ENCODE measurements at places on chromosomes 3 and 15.

DNA sequence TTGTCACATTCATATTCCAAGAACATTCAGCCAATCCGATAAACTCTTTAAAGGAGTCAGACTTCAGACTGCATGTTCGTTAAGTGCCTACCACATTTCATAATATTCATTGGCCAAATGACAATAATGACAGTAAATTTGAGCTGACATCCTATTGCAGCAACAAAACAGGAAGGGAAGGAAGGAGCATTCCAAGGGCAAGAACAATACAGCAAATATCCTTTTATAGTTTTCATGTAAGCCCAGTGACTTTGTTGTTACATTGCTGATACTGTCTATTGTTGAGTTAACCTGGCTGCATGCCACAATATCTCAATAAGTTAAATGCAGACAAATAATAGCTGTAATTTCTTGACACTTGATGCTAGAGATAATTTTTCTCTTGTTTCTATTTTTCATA lies 16.4 kb upstream of the CBLB start:
- DNase-seq: no peak

DNA sequence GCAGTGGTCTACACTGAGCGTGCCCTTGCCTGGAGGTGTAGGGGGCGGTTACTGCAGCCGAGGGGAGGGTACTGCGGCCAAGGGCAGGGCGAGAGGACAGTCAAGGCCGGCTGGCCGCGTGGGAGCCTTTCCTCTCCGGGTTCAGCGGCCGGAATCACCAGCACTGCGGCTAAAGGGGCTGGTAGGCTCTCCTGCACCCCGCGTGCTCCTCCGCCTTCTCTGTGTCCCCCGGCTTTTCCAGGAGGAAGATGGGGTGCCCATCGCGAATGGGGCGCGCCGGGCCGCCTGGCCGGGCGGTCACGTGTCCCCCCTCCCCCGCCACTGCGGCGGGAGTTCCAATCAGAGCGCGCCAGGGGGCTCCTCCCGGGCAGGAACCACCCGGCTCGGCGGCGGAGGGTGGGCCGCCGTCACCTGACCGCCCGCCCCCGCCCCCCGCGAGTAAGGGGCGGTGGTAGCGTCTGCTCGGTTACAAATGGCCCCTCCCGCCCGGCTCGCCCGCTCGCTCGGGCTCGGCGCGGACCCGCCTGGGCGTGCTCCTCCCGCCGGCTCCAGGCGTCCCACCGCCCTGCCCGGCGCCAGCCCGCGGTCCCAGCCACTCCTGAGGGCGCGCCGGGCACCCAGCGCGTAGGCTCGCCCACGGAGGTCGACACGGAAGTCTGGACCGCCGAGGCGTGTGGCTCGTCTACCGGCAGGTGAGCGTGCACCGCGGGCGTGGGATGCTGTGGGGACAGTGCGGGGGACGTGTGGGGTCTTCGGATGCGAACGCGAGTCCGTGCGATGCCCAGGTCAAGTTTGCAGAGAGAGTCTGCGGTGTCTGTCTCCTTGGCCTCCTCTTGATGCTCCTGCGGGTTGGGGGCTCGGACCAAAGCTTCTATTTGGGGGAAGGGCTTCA lies 242.6 kb upstream of the TOPAZ1 start:
- no peak for DNase-seq

DNA sequence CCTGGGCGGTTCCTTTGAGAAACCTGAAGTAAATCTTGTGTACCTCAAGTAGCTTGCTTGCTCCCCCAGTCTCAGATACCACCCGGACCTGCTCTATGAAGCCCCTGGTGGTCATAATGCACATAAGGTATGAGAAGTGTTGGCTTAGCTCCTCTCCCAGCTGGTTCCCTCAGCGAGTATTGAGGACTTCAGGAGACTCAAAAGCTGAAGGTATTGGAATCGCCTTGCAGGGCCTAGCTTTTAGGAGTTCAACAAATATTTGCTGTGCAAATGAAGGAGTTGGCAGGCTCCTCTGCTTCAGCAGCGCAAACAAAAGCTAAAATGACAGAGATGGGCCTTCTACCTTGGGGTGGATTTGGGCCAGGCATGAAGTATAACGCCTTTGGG lies 1.7 kb downstream of the CMTM8 start:
- DNase-seq: no peak

DNA sequence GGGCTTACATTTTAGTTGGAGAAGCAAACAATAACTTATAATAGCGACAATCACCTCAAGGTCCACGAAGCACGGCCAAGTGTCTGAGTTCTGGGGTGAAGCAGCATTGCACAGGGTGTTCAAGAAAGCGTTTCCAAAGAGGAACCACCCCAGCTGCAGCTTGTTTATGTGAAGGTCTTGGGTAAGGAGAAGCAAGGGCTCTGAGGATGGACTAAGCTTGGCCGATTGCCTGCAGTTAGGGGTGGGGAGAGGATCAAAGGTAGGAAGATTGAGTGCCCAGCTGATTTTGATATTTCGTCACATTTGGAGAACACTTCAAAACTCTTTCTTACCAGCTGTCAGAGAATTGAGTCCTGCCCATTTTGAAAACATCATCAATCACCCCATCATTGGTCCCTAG lies 321.6 kb upstream of the DNAJC19 start:
- DNase-seq: no peak

GRCh38 chr15:39657181-39657580 lies 76.3 kb downstream of the THBS1 start:
- DNase-seq: no peak

DNA sequence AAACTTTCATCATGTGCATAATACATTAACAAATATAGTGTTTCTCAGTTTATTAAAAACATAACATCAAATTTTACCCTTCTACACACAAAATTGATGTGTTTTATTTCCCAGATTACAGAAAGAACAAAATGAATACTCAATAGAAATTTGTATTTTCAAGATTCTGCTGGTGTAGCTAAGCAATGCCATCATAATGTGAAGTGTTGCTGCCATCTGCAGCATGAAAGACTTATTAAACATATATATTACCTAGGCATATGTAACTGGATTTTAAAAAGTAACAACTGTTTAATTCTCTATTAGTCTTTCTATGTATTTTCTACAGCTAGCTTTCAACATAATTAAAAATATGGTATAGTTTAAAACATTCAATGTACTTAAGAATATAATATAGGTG lies 27.5 kb downstream of the PLSCR5 start:
- no peak for DNase-seq

DNA sequence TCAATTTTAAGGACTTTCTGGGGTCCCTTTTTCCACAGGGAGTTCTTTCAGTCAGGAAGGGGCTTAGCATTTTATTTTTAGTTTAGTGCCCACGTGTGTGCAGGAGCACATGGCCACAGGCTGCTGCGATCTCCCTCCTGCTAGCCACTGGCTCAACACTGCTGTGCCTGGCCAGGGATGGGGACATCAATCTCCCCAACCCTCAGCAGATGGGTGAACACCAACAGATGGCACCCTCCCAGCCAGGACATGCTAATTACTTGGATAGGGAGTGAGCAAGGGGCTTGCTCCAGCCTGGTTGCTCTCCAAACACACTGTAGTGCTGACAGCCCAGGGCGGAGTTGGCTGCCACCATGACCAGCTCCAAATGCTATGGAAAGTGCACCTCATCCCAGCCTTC lies 7.4 kb upstream of the RIOX2 start:
- DNase-seq: no peak

GRCh38 chr3:16090024-16090423 lies 84.5 kb upstream of the GALNT15 start:
- DNase-seq: no peak

DNA sequence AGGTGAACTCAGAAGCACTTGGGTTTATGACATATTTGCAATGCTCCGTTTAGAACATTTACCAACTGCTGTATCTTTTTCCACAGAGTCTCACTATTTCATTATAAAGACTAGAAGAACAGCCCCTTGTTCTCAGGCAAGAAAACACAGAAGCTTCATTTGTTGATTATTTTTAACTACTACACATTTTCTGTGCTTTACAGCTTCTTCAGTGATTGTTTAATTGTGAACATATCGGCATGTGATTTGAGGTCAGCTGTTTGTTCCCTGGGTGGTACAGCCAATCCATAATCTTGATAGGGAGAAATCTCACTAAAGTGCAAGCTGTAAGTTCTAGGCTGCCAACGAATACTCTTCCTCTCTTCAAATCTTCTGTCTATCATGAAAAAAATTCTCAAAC lies 31.0 kb upstream of the DLG1 start:
- DNase-seq: no peak

- DNase-seq: no peak
Observed at GRCh38 chr3:39255503-39256325, 24.1 kb downstream of the CX3CR1 start.

DNA sequence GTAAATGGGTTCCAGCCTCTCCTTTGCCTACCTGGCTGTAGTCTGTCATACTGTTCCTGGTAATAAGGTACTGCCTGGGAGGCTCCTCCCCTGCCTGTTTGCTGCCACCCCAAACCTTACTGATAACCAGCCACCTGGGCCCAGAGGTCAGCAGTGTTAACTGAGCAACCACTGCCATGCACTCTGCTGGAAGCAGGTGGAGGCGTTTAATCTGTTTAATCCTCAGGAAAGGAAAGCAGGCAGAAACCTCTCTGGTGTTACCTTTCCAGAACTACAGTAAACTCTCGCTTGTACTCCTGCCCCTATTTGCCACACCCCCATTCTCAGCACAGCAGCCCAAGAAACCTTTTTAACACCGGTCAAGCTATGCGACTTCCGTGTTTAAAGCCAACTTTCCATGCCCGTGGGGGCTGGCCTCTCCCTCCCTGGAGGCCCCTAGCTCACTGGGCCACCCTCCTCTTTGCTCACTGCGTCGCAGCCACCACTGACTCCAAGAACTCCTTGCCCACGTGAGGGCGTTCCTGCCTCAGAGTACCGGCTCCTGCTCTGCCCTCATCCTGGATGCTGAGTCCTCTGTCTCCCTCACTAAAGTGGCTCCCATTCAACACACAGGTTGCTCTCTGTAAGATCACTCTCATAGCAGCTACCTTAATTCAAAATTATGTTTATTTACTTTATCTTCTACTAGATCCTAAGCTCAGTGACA lies 8.3 kb downstream of the BDH1 start:
- DNase-seq: no peak

GRCh38 chr3:71564361-71564760 lies 19.2 kb downstream of the FOXP1 start:
- no peak for DNase-seq

DNA sequence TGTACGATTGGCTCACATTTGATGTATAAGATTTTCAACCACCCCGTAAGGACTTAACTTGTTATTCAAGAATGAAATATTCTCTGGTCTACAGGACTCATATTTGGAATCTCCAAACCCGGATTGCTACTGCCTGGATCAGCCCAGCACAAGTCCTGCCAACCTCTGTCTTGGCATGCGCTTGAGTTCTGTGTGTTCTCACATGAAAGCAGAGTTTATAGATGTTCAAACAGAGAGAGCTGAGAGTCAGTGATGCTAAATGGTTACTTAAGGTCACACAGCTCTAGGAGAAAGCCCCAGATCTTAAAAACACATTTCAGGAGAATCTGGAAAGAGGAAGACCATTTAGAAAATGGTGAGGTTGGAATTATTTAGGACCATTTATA lies 268.0 kb upstream of the TBL1XR1 start:
- no peak for DNase-seq
